Lung (tissue), 17 donors: ENCODE measurements at places on chromosomes 4 and X. TPM values are rescaled to one million over a fixed set of nuclear protein-coding genes. Genes with fewer than 3 reads are reported as not detected.
A peak's percentile ranks its signal among the peaks of the same experiment; 100 is the strongest.

AREG gene
- polyA plus RNA-seq: 44.0 TPM

RASGEF1B gene
- 23.3 TPM for polyA plus RNA-seq

PRDX4 gene
- 57.6 TPM for polyA plus RNA-seq

GRCh38 chrX:144627947-144628346 is 619.4 kb upstream of the SPANXN1 start:
- H3K4me1 ChIP-seq: no peaks in the 10 kb centered on the region
- no peak overlapping the region for H3K4me3 ChIP-seq
- H3K36me3 ChIP-seq: no peaks in the 10 kb centered on the region
- DNase-seq: no peak
- H3K27me3 ChIP-seq: no peaks in the 10 kb centered on the region

GRCh38 chr4:168642591-168642990 is 145.7 kb downstream of the PALLD start:
- H3K27me3 ChIP-seq: no peaks in the 10 kb centered on the region
- no peak overlapping the region for H3K4me3 ChIP-seq
- peaks cover 5% of the 10 kb centered on the region for H3K4me1 ChIP-seq
- no peak for DNase-seq
- no peaks in the 10 kb centered on the region for H3K36me3 ChIP-seq

GRCh38 chr4:169677150-169677748 is 56.9 kb downstream of the CLCN3 start:
- H3K4me1 ChIP-seq: no peaks in the 10 kb centered on the region
- no peak overlapping the region for H3K4me3 ChIP-seq
- no peak overlapping the region for H3K27ac ChIP-seq
- H3K36me3 ChIP-seq: peaks cover 3% of the 10 kb centered on the region
- no peak for DNase-seq

SPANXD gene
- not detected for polyA plus RNA-seq

DNA sequence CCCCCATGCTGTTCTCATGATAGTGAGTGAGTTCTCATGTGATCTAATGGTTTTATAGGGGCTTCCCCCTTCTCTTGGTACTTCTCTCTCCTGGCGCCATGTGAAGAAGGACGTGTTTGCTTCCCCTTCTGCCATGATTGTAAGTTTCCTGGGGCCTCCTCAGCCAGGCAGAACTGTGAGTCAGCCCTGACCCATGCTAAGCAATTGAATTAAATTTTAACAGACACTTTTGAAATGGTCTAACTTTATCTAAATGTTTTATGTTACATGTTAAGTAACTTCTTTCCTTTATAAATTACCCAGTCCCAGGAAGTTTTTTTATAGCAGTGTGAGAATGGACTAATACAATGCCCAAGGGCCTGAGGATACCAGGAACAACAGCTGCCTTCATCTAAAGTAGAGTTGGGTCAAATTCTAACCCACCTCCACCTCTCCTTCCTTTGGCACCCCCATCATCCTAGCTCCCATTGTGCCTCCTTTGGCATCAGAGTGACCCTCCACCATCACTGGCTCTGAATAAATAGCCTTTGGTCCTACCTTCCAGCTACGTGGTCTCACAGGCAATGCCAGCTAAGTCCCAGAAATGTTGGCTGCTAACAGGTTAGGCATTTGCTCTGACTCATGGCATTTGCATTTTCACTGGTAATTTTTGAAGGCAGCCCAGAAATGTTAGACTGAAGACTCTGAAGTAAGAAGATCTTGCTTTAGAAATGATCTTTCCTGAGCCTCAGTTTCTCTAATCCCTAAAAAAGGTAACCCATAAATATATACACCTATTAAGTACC is 182.1 kb downstream of the MOSPD2 start:
- no peak overlapping the region for H3K4me3 ChIP-seq
- no peak overlapping the region for H3K27ac ChIP-seq
- H3K4me1 ChIP-seq: no peaks in the 10 kb centered on the region
- H3K27me3 ChIP-seq: no peaks in the 10 kb centered on the region
- DNase-seq: no peak

GPR143 gene
- polyA plus RNA-seq: 1.6 TPM

IL13RA1 gene
- polyA plus RNA-seq: 23.4 TPM

KLKB1 gene
- 0.23 TPM for polyA plus RNA-seq

GRCh38 chr4:10809905-10810304 is 125.3 kb upstream of the CLNK start:
- no peaks in the 10 kb centered on the region for H3K4me1 ChIP-seq
- H3K36me3 ChIP-seq: no peaks in the 10 kb centered on the region
- DNase-seq: no peak

GRCh38 chr4:7978489-7978888 is 38.8 kb upstream of the AFAP1 start:
- no peak for DNase-seq
- H3K4me3 ChIP-seq: no peak overlapping the region
- no peaks in the 10 kb centered on the region for H3K36me3 ChIP-seq
- H3K27me3 ChIP-seq: no peaks in the 10 kb centered on the region

DNA sequence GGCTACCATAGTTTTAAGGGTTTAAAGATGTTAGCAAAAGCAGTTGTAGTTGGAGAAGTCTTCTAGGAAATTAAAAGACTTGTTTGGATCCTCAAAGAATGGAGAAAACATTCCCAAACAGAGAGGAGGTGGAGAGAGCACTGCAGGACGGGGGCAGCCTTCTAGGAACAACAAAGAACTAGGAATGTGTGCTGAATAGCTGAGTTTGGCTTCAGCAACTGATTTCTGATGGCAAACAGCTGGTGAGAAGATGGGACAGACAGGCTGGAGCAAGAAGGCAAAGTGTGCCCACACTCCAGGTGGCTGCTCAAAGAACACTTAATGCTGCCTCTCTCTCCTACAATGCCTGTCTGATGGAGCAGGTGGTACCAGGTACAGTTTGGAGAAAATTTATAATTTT is 1331.1 kb downstream of the ADGRL3 start:
- DNase-seq: peak; percentile 83
- no peaks in the 10 kb centered on the region for H3K27me3 ChIP-seq
- H3K36me3 ChIP-seq: no peaks in the 10 kb centered on the region
- no peaks in the 10 kb centered on the region for H3K4me1 ChIP-seq
- no peak overlapping the region for H3K4me3 ChIP-seq

DNA sequence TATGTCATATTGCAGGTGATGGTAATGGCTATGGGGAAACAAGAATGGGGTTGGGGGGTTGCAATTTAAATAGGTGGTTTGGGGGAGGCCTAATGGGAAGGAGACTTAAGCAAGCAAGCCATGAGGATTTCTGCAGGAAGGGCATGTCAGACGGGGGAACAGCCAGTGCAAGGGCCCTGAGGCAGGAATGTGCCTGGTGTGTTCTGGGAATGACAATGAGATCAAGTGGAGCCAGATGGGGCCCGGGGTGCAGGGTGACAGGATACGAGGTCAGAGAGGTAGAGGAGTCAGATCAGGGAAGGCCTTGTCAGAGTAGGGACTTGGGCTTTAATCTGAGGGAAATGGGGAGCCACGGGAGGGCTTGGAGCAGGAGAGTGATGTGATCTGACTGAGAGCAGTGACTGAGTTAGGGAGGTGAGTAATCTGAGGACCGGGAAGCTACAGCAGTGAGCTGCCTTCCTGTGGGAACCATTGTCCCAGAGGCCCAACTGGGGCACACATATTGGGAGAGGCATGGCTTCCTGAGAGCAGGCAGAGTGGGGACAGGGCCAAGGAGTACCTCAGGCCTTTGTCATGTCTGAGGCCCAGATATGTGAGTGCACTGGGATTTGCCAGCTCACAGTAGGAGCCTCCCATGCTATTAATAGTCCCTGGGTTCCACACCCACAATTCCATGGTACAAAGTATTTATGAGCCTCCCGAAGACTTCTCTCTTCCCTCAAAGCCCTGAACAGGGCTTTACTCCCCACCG is 139.8 kb downstream of the BCOR start:
- H3K27me3 ChIP-seq: no peaks in the 10 kb centered on the region
- no peaks in the 10 kb centered on the region for H3K4me1 ChIP-seq
- H3K36me3 ChIP-seq: no peaks in the 10 kb centered on the region
- no peak for DNase-seq
- H3K4me3 ChIP-seq: no peak overlapping the region

EFHC2 gene
- polyA plus RNA-seq: 2.4 TPM

DNA sequence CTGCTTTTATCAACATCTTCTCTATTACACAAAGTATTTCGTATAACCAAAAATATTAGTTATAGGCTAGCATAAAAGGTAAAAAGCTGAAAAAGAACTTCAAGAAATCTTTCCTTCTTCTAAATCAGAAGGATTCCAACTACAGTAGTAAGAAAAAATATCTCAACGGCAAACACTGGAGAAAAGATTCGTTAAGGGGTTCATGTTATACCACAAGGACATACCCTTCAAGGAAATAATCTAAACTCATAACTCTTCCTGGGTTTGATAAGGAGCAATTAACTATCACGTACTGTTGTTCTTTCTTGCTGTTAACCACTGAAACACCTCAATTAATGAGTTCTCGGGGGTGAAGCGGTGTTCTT is 1.5 kb downstream of the SMIM14 start:
- no peak for DNase-seq
- H3K4me1 ChIP-seq: peaks cover 25% of the 10 kb centered on the region
- H3K4me3 ChIP-seq: peak overlapping the region; percentile 64
- H3K27ac ChIP-seq: peak overlapping the region; percentile 99
- no peaks in the 10 kb centered on the region for H3K27me3 ChIP-seq

DNA sequence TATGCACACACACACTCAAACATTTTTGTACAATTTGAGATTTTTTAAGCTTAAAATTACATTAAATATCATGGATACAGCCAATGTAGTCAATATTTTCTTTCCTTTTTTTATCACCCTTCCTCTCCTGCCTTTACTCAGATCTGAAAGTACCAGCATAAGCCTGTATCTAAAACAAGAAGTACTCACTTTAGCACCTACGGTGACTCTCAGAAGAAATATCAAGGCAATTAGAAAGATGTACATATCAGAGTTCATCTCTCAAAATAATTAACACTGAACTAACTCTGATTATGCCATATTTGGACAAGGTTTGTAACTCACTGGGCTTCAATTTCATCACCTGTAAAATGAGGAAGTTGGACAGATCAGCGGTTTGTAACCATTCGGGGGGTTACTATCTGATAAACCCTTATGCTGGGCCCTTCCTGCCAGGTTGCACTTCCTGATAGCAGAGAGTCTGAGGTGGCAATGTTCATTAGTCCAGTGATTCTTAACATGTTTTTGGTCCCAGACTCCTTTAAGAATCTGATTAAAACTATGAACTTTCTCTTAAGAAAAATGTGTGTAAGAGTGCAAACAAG is 5.7 kb upstream of the GPR174 start:
- H3K27ac ChIP-seq: no peak overlapping the region
- DNase-seq: no peak
- no peaks in the 10 kb centered on the region for H3K27me3 ChIP-seq
- no peaks in the 10 kb centered on the region for H3K36me3 ChIP-seq
- H3K4me1 ChIP-seq: no peaks in the 10 kb centered on the region

DNA sequence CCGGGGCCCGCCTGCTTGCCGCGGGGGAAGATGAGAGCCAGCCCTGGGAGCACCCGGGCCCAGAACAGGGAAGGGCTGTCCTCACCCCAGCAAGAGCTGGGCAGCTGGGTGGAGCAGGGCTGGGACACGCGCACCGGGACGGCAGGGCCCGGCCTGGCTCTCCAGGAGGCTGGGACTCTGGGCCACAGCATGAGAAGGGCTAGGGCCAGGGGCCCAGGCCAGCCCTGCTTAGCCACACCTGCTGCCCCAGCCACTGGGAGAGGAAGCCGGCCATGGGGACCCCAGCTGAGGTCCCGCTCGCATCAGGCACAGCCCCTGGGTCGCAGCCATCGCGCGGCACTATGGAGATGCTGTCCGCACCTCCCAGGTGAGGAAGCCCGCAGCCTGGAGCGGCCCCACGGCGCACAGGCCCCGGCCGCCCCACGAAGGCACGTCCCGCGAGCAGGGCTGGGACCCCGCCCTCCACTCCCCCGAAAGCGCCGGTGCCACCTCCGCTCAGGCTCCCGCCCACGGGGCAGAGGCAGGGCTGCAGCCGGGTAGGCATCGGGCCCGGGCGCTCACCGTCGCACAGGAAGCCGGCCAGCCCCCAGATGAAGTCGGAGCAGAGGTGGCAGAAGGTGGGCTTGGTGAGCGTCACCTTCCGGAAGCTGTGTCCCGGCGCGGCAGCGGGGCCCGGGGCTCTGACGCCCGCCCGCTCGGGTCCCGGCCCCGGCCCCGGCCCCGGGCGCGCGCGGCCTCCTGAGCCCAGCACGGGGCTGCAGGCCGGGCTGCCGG is 531 bp downstream of the DGKQ start:
- no peak overlapping the region for H3K27ac ChIP-seq
- peak overlapping the region; percentile 86 for H3K4me3 ChIP-seq
- no peak for DNase-seq
- peaks cover 18% of the 10 kb centered on the region for H3K4me1 ChIP-seq
